Hepatocyte (in vitro differentiated cells): ENCODE measurements at places on chromosomes 3 and 15. TPM values are rescaled to one million over a fixed set of nuclear protein-coding genes. Genes with fewer than 3 reads are reported as not detected.

GRCh38 chr15:44243829-44244228 is 44.7 kb upstream of the GOLM2 start:
- no peak for DNase-seq

GRCh38 chr3:62723914-62724217 is 151.3 kb downstream of the CADPS start:
- no peak for DNase-seq

DNA sequence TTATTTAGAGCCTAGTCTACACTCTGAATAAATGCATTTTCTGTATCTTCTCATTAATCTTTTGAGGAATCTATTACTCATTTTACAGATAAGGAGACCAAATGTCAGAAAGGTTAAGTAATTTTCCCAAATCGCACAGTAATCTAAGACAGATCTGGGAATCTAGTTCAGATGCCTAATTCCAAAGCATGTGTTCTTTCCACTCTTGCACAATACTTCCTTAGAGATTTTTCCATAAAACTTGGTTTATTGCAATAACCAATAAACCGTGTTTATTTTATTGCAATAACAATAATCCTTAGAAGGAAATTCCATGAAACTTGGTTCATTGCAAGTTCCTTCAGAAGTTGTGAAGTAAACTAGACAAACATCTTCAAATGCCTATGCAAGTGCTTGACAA is 17.4 kb upstream of the COL8A1 start:
- DNase-seq: no peak

- no peak for DNase-seq
These were observed 40.8 kb downstream of the MRAS start for GRCh38 chr3:138389144-138389601.

- DNase-seq: no peak
These were observed 168.1 kb upstream of the SATB1 start for GRCh38 chr3:18593231-18593630.

DNA sequence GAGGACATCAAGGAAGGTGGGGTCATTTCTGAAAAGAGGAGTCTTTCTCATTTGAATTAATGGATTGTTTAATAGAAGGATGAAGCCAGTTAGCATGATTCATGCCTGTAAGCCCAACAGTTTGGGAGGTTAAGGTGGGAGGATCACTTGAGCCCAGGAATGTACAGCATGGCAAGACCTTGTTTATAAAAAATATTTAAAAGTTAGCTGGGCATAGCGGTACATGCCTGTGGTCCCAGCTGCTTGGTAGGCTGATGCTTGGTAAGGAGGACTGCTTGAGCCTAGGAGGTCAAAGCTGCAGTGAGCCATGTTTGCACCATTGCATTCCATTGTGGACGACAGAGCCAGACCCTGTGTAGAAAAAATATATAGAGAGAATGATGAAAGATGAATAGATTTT is 165.5 kb downstream of the ALCAM start:
- no peak for DNase-seq

- DNase-seq: peak; percentile 75
These were observed 129.8 kb downstream of the SATB1 start for GRCh38 chr3:18295171-18295920.

DNA sequence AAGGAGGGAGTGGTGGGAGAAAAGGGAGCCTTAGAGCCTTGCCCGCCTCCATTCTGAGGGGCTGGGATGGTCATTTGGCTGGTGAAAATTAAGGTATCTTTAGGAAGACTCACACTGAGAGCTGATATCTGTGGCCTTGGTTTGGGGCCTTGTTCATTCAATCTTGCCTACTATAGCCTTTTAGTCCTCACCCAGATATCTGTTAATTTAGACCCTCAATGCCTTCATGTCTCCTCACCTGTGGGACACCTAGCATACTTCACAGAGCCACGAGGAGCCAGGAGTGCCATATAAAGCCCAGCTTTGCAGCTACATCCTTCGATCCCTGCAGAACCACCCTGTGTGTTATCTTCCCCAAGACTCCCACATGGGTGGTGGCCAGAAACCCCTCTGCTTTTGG is 4.7 kb upstream of the ARNT2 start:
- no peak for DNase-seq

GRCh38 chr3:66989241-66989640 is 8.9 kb upstream of the KBTBD8 start:
- DNase-seq: no peak

The OIP5 gene
- total RNA-seq: 1.8 and 11.8 TPM in 2 replicates

The MAP6D1 gene
- total RNA-seq: 0.50 TPM in 1 of 2 replicates, not detected in the other
